Fibroblast of skin of right biceps (primary cell): ENCODE measurements at places on chromosomes 6 and 20.

- DNase-seq, result peak; percentile 76
These were observed 47.2 kb downstream of the TRERF1 start for GRCh38 chr6:42404484-42404883.

DNA sequence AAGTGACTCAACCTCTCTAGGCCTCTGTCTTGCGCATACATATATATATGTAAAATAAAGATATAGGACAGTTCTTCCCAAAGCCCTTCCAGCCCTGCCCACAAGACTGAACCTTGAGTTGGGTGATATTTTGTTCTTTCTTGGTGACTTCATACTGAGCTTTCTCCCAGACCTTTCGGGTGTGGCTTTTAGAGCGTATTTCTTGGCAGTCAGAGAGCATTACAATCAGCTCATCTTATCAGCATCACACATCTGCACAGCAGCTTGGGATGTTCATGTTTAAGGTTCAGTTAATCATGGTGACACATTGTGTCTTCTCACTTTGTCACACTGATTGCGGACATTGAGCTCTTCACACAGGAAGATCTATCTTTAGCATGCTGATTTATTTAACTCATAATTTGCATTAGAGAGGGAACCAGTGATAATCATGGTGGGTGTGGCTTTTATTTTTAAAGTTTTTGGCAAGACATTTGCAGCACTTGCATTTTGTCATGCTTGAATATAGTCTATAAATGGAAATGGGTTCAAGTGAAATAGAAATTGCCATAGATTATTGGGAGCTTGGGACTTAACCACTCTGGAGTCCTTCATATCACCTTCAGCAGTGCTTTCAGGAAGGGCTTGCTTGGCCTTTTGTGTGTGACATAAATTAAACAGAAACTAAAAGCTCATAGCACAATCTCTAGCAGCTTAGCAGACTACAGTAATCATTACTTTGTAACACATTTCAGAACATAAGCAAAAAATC is 8.3 kb downstream of the KIF3B start:
- peak; percentile 33 for DNase-seq

DNA sequence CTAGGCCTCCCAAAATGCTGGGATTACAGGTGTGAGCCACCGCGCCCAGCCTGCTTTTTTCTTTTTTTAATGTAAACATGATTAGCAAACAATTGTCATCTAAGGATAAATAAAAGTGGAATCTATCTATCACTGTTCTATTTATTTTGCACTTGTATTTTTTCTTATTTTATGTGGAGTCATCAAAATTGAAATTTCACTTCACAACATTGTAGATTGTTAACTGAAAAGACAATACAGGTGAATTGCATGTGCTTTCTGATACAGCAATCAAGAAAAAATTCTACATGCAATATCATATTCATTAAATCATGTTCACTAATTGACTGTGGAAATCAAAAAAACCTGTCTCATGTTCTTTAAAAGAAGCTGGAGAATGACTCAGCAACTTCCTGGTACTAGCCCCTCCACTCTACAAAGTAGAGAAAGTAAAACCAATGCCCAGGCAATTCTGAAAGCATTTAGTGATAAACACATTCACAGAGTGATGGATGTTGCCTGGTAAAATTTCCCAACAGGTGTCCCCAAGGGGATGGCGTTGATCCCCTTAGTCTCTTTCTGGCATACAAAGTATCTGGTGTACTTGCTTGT is 10.7 kb upstream of the RFX6 start:
- DNase-seq, result no peak

DNA sequence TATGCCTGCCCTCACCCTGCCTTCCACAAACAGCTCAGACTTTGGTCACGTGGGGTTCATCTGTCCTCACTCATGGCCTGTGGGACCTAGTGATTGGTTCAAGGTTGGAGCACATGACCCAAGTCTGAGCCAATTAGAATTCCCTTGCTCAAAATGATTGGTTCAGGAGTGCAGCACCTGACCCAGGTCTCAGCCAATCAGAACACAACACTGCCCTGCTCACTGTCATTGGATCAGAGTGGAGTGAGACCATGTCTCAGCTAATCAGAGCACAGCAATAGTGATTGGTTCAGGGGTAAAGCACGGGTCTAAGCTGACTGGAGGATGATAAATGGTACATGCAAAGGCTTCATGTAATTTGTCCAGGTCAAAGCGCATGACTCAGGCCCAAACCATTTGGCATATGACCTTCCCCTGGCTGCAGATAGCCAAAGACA is 102.2 kb downstream of the PREX1 start:
- DNase-seq, result no peak

DNA sequence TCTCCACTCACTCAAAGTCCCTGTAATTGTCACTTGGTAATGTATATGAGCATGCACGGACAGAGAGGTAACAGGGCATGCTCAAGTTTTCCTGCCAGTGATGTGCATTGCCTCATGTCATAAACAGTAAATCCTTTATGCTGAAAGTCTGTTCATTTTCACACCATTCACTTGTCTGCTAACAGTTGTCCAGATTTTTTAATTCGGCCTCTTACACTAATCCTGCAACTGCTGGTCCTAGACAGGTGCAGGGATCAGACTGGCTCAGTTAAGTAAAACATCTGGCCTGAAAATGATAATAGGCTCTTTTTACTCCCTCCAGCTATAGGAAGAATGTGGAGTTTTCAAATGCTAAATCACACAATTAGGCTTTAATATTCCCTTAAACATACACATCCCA is 185.4 kb upstream of the VGLL2 start:
- DNase-seq, result no peak

DNA sequence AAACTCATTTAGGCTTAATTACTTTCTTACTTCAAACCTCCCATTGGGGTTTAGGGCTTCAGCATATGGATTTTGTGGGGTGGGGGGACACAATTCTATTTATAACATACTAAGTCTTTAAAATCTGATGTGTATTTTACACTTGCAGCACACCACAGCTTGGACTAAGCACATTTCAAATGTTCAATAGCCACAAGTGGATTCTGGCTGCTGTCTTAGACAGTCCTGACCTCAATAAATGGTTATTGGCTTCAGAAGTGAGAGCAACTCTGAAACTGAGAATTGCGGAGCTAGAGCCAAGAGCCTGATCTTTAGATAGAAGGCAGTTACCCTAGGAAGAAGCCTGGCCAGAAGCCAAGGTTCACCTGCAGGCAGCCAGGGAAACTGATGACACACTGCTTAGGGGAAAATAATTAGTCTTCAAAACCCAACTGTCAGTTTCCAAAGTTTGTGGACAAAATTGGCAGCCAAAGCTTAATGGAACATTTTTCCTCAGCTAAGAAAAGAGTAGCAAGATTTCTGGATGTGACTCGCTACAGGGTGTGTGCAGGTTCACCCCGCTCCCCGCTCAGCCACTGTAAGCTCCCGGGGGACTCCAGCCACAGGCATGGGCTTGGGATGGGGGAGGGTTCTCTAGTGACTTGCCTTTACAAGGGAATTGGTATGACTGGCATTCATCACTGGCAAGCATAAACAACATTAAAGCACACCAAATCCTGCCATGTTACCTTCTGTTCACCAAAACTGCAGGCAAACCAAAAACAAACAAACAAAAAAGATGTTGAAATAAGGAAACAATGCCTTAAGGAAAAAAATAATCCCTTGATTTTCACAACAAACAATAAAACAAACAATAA is 219.8 kb downstream of the TFAP2A start:
- DNase-seq, result no peak

GRCh38 chr6:120262354-120262753 is 912.8 kb upstream of the MAN1A1 start:
- DNase-seq, result no peak

DNA sequence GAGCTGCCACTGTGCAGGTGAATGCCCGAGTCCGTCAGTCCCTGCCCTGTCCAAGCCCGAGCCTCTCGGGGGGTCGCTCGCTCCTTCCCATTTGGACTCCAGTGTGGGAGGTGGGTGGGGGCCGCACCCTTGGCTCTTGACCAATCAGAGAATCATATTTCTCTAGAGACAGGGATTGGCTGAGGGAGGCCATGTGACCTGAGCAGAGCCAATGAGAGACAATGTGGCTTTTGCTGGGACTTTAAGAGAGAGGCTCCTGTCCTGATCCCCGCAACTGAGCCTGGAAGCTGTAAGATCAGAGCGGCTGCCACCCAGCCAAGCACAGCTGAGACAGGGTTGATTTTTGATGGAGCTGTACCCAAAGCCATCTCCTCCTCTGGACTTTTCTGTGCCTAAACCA is 199.3 kb downstream of the TFAP2C start:
- peak; percentile 2 for DNase-seq

DNA sequence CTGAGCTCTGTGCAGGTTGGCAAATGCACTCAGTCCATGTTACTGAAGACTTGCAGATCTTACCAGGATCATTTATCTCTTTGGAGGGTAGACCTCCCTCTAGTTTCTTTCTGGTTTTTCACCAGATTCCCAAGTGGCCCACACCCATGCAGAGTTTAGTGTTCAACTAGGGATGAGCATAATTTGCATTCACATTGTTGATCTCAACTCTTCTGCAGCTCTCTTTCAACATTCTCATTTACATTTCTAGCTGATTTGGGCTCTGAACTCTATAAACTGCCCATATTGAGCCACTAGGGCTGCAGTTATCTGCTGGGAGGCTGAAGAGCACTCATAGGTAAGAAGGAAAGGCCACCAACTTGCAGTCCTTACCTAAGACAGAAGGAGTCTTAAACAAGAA is 17.9 kb upstream of the HLA-C start:
- no peak for DNase-seq

- DNase-seq, result no peak
These were observed 217.3 kb downstream of the TBXT start for GRCh38 chr6:165950316-165950715.

DNA sequence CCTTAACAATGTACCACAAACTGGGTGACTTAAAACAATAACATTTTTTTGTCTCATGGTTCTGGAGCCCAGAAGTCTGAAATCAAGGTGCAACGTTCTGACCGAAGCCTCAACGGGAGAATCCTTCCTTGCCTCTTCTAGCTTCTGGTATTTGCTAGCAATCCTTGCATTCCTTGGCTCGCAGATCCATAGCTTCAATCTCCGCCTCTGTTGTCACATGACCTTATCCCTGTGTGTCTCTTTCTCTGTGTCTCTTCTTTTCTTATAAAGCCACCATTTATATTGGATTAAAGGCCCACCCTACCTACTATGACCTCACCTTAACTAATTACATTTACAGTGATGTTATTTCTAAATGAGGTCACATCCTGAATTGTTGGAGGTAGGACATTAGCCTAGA is 37.2 kb upstream of the DOK5 start:
- DNase-seq, result peak; percentile 2

GRCh38 chr20:17500271-17500670 is 30.9 kb downstream of the BFSP1 start:
- no peak for DNase-seq
